NCI-H2171 treated with DMSO at 0.1 percent for 48 hours (cell line): ENCODE measurements at places on chromosomes 2 and 18.

GRCh38 chr2:29278966-29279365 is 163.8 kb downstream of the CLIP4 start:
- no peak for DNase-seq

DNA sequence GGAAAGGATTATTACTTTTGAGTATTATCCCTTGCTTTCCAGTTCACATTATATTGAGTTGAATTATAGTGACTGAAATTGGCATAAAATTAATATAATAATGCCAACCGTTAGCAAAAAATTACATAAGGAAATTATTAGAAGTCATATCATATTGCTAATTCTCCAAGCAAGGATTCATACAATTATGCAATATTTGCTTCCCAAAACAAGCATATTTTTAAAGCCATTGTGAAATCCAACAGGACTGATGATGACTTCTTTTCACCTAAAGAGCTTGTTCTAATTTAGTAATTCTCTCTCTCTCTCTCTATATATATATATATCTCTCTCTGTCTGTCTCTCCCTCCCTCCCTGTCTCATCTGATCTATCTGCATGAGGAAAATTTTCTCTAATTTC is 283.5 kb downstream of the DSEL start:
- DNase-seq, result no peak

GRCh38 chr2:163752267-163752666 is 16.5 kb upstream of the FIGN start:
- DNase-seq, result no peak

GRCh38 chr2:37868866-37869265 is 56.2 kb upstream of the RMDN2 start:
- DNase-seq, result no peak

DNA sequence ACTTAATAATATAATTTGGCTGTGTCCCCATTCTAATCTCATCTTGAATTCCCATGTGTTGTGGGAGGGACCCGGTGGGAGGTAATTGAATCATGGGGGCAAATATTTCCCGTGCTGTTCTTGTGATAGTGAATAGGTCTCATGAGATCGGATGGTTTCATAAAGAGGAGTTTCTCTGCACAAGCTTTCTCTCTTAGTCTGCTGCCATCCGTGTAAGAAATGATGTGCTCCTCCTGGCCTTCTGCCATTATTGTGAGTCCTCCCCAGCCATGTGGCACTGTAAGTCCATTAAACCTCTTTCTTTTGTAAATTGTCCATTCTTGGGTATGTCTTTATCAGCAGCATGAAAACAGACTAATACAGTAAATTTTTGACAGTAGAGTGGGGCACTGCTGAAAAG is 102.5 kb upstream of the LTBP1 start:
- no peak for DNase-seq
